NCI-H2107 (cell line): ENCODE measurements at places on chromosomes 7 and 10.

DNA sequence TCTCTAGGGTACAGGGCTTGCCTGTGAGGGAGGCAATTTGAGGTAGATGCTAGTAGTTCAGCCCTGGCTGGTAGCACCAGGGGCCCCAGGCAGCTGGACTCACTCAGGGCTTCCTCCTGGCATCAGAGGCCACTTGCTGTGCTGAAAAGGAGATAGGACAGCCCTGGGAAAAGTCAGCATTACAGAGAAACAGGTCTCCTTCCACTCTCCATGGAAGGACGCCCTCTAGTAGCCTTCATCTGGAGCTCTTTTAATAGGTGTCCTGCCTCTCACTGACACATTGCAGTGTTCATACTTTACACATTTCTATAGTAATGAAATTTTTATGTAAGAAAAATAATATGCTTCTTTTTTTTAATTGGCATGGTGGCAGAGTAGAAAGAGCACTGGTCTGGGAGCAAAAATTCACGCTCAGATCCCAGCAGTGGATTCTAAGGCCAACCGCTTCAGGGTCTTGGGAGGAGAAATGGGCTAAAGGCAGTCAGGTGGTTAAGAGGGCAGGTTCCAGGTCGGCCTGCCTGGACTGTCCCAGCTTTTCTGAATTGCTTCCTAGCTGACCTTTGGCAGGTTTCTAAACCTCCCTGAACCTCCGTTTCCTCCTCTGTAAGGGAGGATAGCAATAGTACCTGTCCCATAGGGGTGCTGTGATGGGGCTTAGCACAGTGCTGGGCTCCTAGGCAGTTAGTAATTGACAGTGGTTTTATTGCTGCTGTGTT lies 35.8 kb downstream of the AIFM2 start:
- DNase-seq, result no peak

GRCh38 chr10:2121315-2121714 lies 384.0 kb upstream of the ADARB2 start:
- DNase-seq, result no peak

DNA sequence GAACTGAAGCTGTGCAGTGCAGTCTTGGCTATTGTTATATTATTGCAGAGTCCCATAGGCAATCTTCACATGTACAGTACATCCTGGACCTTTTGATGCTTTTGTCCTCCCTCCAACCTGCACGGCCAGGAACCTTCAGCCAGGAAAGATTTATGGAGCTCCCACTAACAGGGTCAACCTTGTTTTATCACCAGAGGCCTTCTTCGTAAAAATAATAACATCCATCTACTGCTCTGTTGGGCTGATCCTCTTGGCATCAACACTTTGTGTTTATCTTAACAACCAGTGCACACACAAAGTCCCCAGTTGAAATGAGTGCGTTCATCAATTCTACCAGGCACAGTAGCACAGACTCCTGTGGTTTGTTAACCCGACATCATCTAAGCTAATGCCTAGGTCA lies 72.4 kb downstream of the AGMO start:
- no peak for DNase-seq

GRCh38 chr7:47026780-47027361 lies 555.0 kb downstream of the TNS3 start:
- DNase-seq, result no peak

DNA sequence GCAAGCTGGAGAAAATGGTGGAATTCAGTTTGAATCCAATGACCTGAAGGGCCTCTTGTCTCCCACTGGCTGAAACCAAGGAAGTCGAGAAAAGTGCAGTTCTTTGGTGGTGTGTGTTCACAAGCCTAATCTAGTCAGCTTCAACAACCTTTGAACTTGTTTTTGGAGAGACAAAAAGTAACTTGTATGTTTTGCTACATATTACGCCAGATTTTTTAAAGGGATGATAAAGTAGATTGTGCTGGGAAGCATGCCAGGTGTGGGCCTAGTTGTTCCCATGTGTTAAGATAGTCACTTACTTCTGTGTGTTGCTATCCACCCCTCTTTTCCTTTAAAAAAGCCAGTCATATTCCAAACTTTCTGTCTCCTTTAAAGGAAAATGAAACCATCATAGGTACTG lies 79.7 kb upstream of the FAM3C start:
- no peak for DNase-seq

DNA sequence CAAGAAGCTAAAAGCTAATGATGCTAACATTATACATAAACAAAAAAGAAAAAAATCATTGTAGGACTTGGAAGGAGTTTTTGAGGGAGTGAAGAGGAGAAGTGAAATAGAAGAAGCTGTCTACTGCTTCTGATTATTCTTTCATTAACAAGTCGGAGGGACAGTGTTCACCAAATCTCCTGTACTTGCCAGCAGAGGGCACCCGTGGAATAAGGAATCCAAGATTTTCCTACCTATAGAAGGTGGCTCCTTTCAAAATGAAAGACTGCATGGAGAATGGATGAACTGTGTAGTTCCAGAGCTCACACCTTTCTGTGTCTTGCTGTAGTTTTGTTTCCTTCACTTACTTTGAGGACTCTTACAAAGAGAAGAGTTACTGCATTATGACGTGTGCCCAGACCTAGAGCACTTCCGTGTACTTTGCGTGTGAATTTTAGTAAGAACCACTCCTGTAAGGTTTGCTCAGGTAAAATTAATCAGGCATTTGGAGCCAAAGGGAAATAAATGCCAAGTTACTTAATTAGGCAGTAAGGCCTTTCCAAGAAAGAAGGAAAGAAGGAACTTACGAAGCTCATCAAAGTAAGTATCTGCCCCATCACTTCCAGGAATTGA lies 145.1 kb downstream of the SEMA3D start:
- DNase-seq, result peak; percentile 60

DNA sequence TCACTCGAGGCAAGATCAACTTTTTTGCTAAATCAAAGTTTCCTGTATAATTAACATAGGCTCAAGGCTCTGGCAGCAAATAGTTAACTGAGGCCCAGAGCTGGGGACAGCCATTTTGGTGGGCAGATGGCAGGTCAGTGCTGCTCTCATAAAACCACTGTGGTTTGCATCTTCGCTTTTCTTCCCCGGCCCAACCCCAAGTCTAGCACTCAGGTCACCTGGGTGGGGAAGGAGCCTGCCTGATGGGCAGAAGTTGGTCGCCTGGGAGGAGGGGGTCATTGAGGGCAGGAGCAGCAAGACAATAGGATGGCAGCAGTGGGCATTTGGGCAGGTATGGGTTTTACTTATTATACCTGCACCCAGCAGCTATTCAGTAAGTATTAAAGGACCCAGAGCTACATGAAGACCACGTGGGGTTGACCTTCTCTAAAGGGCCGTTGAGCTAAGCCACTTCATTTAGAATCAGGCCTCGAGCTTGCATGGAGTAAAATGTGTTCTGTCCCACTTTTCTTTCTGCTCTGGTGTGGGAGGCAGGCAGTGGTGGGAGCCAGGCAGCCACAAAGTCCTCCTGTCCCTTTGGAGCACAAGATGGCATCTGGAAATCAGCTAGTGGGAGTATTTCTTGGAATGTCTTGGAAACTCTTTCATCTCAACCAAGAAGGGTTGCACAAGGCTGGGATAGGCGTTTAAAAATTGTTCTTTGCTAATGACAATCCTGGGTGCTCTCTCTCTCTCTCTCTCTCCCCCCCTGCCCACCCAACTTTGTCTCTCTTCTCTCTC lies 133.4 kb downstream of the SPAG6 start:
- DNase-seq, result no peak

GRCh38 chr7:107180378-107180777 lies 11.6 kb downstream of the HBP1 start:
- no peak for DNase-seq

- DNase-seq, result no peak
These were observed 110.4 kb downstream of the AHR start for GRCh38 chr7:17408904-17409290.

DNA sequence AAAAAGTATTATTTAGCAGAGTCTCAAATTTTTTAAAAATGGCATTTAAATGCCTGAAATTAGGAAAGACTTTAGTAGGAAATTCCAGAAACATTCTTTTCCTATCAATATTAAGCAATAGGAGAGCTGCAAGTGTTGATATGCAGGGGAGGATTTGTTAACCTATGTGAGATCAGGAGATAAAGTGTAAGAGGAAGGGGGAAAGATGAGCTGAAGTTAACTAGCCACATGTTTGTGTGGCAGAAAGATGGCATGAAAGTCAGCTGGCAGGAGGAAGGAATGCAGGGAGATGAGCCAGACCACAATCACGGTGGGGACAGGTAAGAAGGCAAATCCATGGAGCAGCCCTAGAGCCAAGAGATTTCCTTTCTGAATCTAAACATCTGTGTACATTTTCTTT lies 303.6 kb downstream of the MAGI2 start:
- no peak for DNase-seq

GRCh38 chr10:90674461-90674860 lies 183.4 kb downstream of the HTR7 start:
- no peak for DNase-seq

- no peak for DNase-seq
These were observed 116.4 kb upstream of the ITGB1 start for GRCh38 chr10:33074443-33074842.

DNA sequence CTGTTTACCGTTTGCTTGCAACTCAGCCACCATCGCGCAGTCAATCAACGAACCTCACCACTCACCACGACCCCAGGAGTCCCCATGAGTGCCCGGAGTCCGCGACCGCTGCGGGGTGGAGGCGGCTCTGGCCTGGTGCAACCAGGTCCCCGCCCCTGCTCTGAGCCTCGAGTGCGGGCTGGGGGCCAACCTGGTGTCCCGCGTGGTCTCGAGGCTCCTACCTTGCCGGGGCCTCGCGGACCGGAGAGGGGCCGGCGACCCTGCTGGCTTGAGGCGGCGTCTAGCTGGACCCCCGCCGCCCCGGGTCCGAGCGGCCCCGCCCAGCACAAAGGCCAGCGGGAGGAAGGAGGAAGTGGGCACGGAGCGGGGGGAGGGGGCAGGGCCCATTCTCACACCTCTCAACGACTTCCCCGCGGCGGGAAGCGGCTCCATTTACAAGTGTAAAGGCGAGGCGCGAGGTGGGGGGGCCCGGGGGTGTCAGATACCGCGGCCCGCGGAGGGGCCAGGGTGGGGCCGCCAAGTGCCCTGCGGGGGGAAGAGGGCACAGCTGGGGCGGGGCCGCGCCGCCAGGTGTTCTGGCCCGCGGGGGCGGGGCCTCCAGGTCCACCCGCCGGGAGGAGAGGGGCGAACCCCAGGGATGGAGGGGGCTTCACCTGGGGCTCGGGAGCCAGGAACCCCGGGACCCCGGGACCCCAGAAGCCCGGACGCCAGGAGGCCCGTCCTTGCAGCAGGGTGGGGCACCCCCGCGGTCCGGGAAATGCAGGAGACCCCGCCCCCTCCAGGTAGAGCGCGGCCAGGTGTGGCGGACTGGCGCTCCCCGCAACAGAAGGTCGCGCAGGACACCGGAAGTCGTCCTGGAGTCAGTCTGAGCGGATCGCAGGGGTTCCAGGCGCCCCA lies 8.6 kb downstream of the CTBP2 start:
- no peak for DNase-seq

- no peak for DNase-seq
These were observed 6.9 kb upstream of the LAMB4 start for GRCh38 chr7:108137040-108137439.

DNA sequence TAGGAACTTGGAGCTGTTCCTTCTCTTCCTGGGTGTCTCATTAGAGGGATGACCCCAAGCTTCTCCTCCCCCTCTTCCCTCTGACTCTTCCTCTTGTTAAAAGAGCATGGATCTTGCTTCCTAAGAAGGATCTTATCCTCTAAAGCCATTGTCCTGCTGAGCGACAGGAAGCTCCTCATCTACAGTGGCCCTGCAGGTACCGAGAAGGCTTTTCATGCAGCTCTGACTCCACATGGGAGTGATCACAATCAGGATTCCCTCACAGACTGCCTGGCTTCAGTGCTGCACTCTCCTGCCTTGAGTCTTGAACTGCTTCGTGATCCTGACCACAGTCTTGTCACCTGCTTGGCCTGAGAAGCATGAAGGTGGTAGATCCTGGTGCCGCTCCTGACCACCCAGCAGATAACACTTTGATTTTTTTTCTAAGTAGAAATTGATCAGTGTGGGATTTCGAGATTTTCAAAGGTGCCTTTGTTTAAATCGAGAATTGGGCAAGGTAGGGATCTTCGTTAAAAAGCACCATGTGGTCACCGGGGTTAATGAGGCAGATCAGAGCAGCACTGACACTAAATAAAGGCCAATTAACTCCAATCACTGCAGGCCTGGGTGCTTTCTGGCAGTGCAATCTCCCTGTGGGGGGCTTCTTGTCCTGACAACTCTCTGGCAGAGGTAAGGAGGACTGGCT lies 376.4 kb downstream of the NRG3 start:
- DNase-seq, result no peak

- DNase-seq, result no peak
These were observed 10.0 kb upstream of the SLC13A1 start for GRCh38 chr7:123209786-123210185.

- no peak for DNase-seq
These were observed 67.8 kb downstream of the EMX2 start for GRCh38 chr10:117610321-117610720.

GRCh38 chr10:96595741-96596140 lies 8.9 kb upstream of the TM9SF3 start:
- DNase-seq, result no peak

DNA sequence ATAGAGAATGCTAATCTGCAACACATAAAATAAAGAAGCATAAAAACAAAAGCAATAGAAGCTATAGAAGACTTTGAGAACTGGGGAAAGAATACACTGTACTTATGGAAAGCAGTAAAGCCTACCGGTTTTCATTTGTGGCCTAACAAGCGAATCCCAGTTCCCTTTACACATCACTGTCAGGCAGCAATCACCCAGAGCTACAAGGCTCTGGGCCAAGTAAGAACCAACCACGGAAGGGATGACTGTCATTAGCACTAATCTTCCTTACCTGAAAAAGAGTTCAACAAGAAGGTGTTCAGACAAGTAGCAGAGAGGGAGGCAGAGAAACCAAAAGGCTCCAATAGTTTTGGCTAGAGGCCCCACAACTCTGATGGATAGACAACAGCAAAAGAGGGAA lies 15.0 kb downstream of the CCDC6 start:
- DNase-seq, result no peak

DNA sequence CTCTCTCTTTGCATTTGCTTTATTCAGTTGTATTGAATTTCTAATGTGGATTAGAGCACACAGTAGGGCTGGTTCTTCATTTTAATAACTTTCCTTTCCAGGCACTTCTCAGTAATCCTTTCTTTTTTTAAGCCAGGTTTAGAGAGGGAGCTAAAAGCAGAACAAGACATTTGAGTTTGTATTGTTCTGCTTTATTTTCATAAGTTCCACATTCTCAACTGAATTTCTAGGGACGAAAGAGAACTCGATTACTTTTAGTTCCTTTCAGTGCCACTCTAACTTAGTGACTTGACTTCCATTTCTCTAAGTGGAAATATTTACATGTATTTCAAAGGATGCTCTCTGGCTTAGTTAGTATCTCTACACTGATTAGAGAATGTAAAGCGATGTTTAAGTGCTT lies 145.6 kb downstream of the EXOC4 start:
- no peak for DNase-seq

- no peak for DNase-seq
These were observed 86.3 kb downstream of the LCOR start for GRCh38 chr10:96918214-96919002.

DNA sequence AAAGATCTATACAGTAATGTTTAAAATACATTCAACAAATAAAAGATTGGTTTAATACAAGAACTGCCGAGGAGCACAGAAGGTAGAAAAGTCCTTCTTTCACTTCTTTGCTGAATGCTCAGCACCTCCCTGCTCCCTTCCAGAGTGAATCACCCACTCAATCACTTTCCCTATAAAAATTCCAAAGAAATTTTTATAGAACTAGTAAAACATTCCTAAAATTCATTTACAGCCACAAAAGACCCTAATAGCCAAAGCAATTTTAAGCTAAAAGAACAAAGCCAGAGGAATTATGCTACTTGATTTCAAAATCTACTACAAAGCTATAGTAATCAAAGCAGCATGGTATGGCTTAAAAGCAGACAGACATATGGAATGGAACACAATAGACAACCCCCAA lies 320.9 kb downstream of the PCLO start:
- no peak for DNase-seq

GRCh38 chr10:43193496-43194080 lies 55.3 kb downstream of the CSGALNACT2 start:
- DNase-seq, result no peak
